ENCODE measurements at places on chromosomes 11 and 22.

DNA sequence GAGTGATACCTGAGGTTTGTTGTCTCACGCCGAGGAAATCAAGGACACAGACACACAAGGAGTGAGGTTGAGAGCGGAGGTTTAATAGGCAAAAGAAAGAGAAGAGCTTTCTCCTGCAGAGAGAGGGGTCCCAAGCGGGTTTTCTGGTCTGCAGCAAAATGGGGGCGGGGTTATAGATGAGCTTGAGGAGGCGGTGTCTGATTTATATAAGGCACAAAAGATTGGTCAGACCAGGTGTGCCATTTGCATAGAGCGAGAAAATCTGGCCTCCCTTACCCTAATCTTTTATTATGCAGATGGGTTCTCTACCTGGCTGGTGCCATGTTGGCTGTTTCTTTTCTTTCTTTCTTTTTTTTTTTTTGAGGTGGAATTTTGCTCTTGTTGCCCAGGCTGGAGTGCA is 11.8 kb downstream of the C11orf96 start:
- DNase-seq: no peak

- no peak for DNase-seq
Observed at GRCh38 chr11:101509922-101510321, 73.9 kb downstream of the TRPC6 start.

- no peak for DNase-seq
Observed at GRCh38 chr11:117045196-117045595, 53.0 kb downstream of the SIK3 start.

GRCh38 chr11:124479561-124479960 is 34.1 kb upstream of the OR8B8 start:
- no peak for DNase-seq

- no peak for DNase-seq
Observed at GRCh38 chr11:107824668-107825369, 33.8 kb downstream of the SLC35F2 start.
